ENCODE measurements at places on chromosomes 7 and 10.

- no peak for DNase-seq
These were observed 102.2 kb downstream of the RNF216 start for GRCh38 chr7:5679048-5679812.

- no peak for DNase-seq
These were observed 593.8 kb upstream of the GRM3 start for GRCh38 chr7:86049910-86050309.

DNA sequence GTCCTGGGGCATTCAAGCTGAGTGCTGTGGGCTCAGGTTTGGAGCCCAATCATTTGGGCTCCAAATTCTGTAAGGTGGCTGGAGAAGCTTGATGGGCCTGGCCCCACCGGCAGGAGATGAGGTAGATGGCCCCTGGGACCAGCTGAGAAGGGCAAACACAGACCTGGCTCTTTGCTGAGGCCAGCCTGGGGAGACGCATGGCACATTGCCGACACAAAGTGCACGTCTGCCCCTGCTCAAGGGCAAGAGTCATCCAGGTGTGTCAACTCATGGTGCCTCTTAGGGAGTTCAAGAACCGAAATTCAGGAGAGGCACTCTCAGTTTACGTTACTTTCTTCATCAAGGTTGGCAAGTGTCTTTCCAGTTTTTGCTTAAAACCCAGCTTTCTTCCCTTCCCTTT, 227.5 kb downstream of the LRMDA start:
- no peak for DNase-seq

GRCh38 chr7:47543714-47544113, 38.2 kb downstream of the TNS3 start:
- no peak for DNase-seq

GRCh38 chr10:2610946-2611345, 456.4 kb upstream of the PFKP start:
- DNase-seq: no peak

GRCh38 chr7:7867846-7868571, 100.6 kb upstream of the GLCCI1 start:
- peak; percentile 39 for DNase-seq

All from left hindlimb (tissue), 1 donor.